ENCODE measurements at places on chromosomes 3 and 15.
A peak's percentile ranks its signal among the peaks of the same experiment; 100 is the strongest.

GRCh38 chr3:197478746-197479668, 76.8 kb downstream of the BDH1 start:
- DNase-seq, result peak; percentile 26

GRCh38 chr3:180320631-180321030, 281.3 kb upstream of the TTC14 start:
- DNase-seq, result no peak

DNA sequence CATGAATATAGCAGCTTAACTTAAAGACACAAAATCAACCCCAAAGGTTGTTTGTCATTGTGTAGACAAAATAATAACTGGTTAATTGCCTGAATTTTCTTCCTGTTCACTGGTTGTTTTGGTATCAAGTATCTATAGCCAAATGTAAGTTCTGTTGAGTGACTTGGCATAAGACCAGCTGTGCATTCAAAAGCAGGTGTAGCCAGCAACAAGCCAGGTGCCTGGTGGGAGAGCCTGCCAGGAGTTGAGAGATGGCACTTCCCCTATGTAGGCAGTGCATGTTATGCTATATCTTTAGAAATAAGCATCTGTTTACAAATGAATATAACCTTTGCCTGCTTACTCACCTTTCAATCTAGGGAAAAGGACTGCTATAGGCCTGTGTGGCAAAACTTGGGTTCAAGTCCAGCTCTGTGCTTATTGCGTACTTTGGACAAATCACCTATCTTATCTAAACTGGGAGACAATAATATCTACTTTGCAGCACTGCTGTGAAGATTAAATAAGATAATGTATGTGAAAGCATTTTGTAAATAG, 84.9 kb upstream of the TBL1XR1 start:
- no peak for DNase-seq

DNA sequence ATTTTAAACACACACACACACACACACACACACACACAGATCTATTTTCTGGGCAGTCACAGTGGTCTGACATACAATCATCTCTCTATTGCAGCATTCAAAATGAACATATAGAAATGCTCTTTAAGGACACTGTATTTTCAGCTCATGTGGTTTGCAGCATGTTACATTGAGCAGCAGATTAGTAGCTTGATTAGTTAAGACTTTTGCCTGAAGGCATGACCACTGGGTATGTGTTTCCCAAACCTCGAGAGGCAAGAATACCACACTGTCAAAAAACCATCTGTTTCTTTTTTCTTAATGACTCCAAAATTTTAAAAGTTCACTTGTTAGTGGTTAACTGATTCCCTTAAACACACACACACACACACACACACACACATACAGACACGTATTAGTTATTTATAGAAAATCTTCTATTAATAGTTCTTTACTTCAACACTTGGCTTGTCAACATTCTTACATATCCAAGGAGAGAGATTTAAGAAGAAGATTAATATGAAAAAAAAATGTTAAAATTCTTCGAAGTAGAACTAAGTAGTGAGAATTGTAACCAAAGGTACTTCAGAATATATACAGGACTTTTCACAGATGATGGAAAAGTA, 518.2 kb downstream of the CADM2 start:
- DNase-seq, result no peak

DNA sequence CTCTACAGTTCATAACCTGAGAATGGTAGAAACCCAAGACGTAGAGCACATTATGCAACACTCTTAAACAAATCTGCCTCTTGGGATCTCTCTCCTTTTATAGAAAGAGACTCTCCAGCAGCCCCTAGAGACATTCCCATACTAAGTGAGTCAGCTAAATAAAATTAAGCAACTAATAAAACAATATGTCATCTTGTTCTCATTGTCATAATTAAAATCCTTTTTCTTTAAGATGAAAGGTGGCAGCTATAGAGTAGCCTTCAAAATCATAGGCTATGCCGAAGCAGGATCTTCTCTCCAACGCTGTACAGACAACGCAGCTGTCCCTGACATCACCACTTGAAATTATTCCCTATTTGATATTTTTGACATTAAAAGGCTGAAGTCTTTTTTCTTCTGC, 790.0 kb downstream of the FHIT start:
- DNase-seq, result no peak

GRCh38 chr15:60134609-60135008, 130.5 kb downstream of the FOXB1 start:
- DNase-seq, result no peak

DNA sequence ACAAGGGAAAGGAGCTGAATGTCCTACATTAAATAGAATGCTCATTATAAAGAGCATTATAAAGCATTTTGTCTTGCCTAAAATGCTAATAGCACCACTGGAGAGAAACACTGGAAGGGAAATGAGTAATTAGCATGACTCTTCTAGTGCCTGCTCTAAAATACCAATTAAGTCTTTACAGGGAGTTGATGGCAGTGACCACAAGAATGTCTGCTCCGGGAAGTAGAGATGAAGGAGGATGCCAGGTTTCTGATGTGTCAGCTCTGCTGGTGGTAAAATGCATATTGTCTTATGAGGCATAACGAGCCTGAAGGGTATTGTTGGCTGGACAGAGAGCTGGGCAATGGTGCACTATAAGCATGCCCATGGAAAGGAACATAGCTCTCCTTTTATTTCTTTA, 49.5 kb downstream of the MYLK start:
- DNase-seq, result no peak

Data from NCI-H82 (cell line).